ENCODE measurements at places on chromosomes 5 and 9. TPM values are rescaled to one million over a fixed set of nuclear protein-coding genes. Genes with fewer than 3 reads are reported as not detected.

Gene TLX3
- not detected for total RNA-seq

Gene SARDH
- 2.0 TPM for total RNA-seq

Gene ENC1
- 48.4 TPM for total RNA-seq

Gene SH3TC2
- 0.38 TPM for total RNA-seq

Gene SLC25A48
- 0.23 TPM for total RNA-seq

Gene WNT8A
- total RNA-seq: 0.97 TPM

Gene FBP2
- total RNA-seq: 0.45 TPM

Gene GAS1
- total RNA-seq: 2.9 TPM

Gene PRRT1B
- not detected for total RNA-seq

Gene MSX2
- total RNA-seq: 1.6 TPM

Gene FAM163B
- not detected for total RNA-seq

Gene PDZD2
- total RNA-seq: 2.7 TPM

Gene CDC20B
- 0.49 TPM for total RNA-seq

Gene OLFM1
- 69.1 TPM for total RNA-seq

Gene FREM1
- total RNA-seq: 1.6 TPM

Gene RNF44
- 66.4 TPM for total RNA-seq

Gene FOXD4L5
- 0.32 TPM for total RNA-seq

Gene SPATA31A7
- total RNA-seq: 0.63 TPM

Gene BTNL3
- not detected for total RNA-seq

Gene IRX1
- 21.0 TPM for total RNA-seq

Gene ADAMTS2
- total RNA-seq: 1.4 TPM

Gene SMC2
- total RNA-seq: 6.2 TPM

Gene S100Z
- total RNA-seq: not detected

Gene SLC1A1
- total RNA-seq: not detected

Gene IRX4
- not detected for total RNA-seq

Gene COL15A1
- total RNA-seq: 0.16 TPM

Gene TNC
- 95.8 TPM for total RNA-seq

Gene MOB3B
- 3.7 TPM for total RNA-seq

Gene LCN1
- not detected for total RNA-seq
